ENCODE measurements at places on chromosomes 5 and 9. TPM values are rescaled to one million over a fixed set of nuclear protein-coding genes. Genes with fewer than 3 reads are reported as not detected.

The PCDHA4 gene
- 15.7 TPM for total RNA-seq

The SHISAL2B gene
- 0.49 TPM for total RNA-seq

The SLC36A3 gene
- not detected for total RNA-seq

The SLC27A6 gene
- 0.74 TPM for total RNA-seq

The STPG3 gene
- total RNA-seq = not detected

The PCDHB7 gene
- 8.9 TPM for total RNA-seq

The OCLN gene
- 6.9 TPM for total RNA-seq

The N4BP3 gene
- 7.4 TPM for total RNA-seq

The ZFP2 gene
- total RNA-seq = 10.1 TPM

The LRRC19 gene
- under 0.01 TPM for total RNA-seq

The ANKRD34B gene
- 0.25 TPM for total RNA-seq

The TMEM174 gene
- total RNA-seq = not detected

The DNAH5 gene
- 3.7 TPM for total RNA-seq

The DRD1 gene
- 4.7 TPM for total RNA-seq

The FCN1 gene
- 0.98 TPM for total RNA-seq

The PDZD2 gene
- total RNA-seq = 39.1 TPM

The PCDH12 gene
- 3.4 TPM for total RNA-seq

The GFRA3 gene
- not detected for total RNA-seq

Measured in temporal lobe (tissue), 4 donors.